H1 (cell line): ENCODE measurements at places on chromosomes 16 and 17.

DNA sequence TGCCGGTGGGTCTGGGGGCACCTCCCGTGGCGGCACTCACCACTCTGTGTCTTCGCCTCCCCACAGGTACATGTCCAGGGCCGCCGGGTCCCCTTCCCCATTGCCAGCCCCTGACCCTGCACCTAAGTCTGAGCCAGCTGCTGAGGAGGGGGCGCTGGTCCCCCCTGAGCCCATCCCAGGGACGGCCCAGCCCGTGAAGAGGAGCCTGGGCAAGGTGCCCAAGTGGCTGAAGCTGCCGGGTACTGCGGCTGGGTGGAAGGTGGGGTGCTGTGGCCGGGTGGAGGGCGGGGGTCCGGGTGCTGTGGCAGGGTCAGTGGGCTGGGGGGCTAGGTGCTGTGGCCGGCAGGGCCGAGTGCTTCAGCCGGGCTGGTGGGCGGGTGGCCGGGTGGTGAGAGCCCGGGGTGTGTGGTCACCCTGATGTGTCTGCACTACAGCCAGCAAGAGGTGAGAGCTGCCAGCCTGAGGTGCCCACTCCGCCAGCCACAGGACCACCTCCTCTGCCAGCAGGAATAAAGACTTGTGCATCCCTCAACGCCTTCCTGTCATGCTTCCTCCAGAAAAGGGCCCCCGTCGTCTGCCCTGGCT lies 5.7 kb downstream of the CENPX start:
- DNase-seq: no peak

- no peak for DNase-seq
Observed at GRCh38 chr16:27679899-27680298, 130.0 kb downstream of the KATNIP start.

DNA sequence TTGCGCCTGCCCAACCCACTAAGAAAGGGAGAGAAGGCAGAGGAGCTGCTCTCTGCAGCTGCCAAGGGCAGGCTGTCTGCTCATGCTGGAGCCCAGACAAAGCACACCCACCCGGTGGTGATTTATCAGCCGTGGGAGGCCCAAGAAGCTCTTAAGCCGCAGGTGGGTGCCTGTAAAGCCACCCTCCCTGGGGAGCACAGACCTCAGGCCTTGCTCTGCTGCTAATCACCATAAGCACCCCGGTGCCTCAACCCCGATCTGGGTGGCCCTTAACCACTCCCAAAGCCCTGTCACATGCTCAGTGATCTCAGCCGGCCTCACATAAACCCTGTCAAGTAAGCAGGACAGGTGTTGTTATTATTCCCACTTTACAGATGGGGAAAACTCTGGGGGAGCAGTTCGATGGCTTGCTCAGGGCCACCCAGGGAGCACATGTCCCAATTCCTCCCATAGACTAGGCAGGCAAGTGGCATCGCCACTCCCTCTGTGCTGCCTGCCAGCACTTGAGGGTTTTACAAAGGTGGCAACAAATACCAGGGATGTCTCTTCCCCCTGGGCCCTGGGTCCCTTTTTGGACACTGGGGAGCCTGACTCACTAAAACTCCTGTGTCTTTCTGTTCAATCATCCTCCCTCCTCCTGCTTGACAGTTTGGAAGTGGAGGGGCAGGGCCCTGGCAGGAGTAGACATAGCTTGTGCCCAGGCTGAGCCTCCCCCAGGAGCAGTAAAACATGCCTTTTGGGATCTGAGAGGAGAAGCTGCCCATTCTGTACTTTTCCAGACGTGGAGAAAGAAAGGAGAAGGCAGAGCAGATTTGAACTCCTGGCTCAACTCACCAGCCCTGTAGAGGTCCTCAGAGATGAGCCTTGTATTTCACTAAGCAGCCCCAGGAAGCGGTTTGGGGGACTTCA lies 299.3 kb downstream of the SOX9 start:
- no peak for DNase-seq

DNA sequence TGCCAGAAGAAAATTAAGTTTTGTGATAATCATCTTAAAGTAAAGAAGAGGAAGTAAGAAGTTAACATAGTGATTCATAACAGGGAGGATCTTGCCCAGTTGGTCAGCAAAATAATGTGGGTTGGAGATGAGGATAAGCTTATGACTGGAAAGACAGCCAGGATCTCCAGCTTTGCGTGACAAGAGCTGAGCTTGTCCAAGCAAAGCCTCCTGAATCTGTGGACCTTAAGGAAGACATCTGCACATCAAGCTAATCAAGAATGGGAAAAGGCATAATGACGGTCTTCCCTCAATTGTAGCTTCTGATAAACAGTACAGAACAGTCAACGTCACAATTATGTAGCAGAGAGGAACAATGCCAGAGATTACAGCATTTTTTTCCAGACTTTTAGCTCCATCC lies 744.7 kb upstream of the GOT2 start:
- no peak for DNase-seq

DNA sequence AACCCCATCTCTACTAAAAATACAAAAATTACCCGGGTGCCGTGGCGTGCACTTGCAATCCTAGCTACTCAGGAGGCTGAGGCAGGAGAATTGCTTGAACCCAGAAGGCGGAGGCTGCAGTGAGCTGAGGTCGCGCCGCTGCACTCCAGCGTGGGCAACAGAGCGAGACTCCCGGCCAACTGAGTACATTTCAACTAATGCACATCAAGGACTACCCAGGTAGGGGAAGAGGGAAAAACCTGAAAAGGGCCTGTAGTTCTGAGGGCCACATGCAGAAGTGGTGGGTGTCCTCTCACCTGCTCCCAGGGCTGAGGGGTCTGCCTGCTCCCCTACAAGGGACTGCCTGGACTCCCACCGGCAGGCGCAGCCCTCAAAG lies 584 bp upstream of the SLC16A5 start:
- DNase-seq: no peak

DNA sequence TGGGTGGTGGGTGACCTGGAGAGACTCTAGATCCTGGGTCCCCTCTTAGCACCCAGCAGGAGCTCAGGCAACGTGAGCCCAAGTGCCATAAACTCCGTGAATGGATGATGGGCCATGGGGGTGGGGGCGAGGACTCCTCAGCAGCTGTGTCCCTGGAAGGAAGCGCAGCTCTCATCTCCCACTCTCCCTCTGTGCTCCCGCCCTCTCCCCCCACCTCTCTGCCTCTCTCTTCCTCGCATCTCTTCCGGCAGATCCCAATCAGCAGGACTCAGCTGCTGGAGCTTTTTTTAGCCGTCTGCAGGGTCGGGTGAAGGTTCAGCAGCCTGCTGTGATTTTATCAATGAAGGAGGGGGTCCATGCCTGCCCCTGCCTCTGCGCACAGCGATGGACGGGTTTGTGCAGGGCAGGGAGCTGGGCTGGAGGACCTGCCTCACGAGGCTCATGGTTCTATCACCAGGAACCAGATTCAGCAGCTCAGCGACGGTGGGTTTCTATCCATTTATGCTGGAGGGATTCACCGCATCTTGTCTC lies 8.3 kb downstream of the CCR7 start:
- no peak for DNase-seq

DNA sequence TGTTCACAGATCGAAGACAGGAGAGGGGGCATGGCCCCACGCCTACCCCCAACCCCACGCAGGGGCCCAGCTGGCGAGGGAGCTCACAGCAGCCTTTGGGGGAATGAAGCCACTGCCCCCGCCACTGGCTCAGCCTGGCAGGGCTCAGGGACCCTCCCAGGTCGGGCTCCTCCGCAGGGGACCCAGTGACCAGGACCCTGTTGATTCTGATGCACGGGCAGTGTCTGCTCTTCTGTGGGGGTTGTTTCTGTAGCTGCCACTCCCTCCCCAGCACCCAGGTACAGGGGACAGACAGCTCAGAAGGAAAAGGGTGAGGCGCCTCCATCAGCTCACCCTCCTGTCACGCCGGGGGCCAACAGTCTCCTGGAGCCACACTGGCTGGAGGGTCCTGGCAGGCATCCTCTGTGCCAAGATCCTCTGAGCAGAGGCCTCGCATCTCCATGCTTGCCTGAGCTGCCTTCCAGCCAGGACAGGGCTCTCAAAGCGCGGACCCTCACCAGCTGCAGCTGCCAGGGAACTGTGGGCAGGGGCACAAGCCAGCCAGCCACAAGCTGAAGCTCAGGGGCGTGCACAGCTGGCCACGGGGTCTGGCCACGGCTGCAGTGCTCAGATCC lies 49.1 kb downstream of the ZNF778 start:
- no peak for DNase-seq

DNA sequence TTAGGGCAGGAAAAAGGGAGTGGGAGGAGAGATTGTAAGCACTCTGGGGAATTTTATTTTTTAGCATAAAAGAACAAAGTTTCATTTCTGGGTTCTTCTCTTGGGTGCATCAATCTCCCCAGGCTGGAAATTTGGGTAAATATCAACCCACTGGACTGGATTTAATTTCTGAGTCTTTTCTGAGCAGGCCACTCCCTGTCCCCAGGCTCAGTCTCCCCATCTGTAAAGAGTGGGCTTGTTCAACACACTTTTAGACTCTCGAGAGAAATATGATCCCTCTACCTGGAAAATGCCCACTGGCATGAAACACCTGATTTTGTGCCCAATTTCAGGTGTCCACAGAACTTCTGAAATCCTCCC lies 617 bp upstream of the VTN start:
- DNase-seq: no peak

- DNase-seq: no peak
Observed at GRCh38 chr17:76987486-76988093, 119.4 kb downstream of the MGAT5B start.

DNA sequence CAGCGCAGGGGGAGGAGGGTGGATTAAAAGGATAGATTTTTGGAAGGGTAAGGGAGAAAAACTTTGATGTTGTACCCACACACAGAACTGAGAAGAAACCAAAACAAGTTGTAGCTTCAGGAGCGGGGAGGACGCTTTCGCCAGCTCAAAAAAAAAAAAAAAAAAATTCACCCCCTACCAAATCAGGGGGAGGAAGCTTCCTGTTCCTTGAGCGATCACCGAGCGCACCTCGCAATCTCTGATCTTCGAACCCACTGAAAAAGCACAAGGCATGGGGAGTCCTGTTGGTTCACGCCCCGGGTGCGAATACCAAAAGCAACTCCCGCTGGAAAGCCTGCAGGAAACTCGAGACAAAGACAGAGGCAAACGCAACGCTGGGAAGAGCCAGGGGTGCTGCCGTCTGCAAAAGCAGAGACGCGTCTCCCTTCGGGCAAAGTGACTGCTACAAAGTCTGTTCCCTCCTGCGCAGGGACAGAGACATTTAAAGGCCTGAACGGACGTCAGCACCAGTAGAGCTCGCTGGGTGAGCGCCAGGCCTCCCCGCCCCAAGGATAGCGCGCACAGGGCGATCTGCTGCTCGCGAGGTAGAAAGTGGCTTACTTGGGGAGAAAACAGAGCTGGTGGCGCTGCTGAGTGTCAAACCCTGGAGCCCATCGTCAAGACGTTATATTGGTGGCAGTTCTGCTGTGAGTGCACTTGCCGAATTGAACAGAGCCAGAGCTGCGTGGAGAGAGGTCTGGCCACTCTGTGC lies 190.4 kb downstream of the USP22 start:
- peak; percentile 73 for DNase-seq

DNA sequence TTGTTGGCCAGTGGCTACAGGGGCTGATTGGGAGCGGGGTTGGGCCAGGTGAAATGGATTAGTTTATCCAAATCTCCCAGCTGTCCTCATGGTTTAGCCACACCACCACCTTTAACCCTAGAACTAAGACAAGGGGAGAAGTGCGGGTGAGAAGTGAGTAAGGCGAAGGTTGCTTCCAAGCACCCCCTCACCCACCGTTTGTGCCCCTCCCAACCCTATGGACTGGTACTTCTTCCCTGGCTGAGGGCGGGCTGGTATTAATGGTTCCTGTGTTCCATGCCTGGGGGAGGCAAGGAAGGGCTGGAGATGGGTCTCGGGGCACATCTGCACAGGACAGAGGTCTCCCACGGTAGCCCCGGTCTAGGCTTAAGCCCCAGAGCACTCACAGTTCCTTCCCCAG lies 25.1 kb downstream of the NT5M start:
- DNase-seq: no peak

GRCh38 chr16:64240586-64240985 lies 881.3 kb downstream of the CDH11 start:
- no peak for DNase-seq

DNA sequence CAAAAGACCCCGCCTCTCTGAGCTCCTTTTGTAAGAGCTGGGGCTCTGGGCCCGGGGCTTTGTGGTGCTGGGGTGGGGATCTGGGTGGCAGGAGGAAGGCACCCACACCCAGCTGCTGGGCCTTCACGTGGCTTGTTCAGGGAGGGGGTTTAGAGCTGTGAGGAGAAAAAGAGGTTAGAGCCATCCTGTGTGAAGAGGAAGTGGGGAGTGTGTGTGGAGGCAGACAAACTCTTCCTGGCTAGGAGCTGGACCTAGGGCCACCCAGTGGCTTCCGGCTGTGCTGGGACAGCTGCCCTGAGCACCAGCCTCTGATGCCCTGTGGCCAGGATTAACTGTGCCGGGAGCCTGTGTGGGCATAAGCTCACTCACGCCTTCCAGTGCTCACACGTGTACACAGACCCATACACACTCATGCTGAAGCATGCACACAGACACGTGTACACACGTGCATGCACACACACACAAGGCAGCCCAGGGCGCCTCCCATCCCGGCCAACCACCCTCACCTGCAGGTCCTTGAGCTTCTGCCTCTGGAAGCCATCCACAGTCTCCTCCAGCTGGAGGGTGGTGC lies 7.4 kb downstream of the CIBAR2 start:
- DNase-seq: no peak

DNA sequence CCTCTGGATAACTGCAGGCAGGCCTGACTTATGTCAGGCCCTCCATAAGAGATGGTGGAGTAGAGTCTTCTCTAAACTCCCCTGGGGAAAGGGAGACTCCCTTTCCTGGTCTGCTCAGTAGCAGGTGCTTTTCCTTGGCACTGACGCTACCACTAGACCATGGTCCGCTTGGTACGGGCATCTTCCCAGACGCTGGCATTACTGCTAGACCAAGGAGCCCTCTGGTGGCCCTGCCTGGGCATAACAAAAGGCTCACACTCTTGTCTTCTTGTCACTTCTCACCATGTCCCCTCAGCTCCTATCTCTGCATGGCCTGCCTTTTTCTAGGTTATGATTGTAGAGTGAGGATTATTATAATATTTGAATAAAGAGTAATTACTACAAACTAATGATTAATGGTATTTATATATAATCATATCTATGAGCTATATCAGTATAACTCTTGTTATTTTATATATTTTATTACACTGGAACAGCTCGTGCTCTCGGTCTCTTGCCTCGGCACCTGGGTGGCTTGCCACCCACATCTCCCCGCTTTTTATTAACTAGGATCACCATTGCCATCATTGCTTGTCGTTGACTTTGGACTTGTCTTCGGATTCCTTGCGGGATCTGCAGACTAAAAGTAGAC lies 59.8 kb upstream of the ARL4D start:
- DNase-seq: no peak

GRCh38 chr16:25235991-25236390 lies 19.2 kb downstream of the AQP8 start:
- no peak for DNase-seq

DNA sequence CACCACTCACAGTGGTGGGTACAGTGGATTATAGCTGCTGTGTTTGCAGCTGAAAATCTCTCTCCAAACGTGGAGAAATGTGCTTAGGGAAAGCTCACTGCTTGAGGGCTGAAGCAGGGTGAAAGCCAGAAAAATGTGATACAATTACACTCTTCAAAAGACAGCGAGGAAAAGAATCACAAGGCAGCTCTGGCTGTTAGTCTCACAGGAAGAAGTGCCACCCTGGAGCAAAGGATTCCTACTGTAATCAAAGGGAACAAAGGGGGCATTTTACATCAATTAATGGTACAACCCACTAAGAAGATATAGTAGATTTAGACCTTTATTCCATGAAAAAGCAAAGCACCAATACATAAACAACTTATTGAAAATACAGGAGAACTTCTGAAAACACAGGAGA lies 48.1 kb upstream of the IRX5 start:
- no peak for DNase-seq
